ENCODE measurements at places on chromosomes 16 and 17. TPM values are rescaled to one million over a fixed set of nuclear protein-coding genes. Genes with fewer than 3 reads are reported as not detected.

GRCh38 chr17:69677130-69677529 lies 262.6 kb downstream of the MAP2K6 start:
- DNase-seq: no peak

GRCh38 chr17:1351275-1351674 lies 48.7 kb downstream of the YWHAE start:
- DNase-seq: no peak

CRYM gene
- 0.73 TPM for total RNA-seq

TERB1 gene
- total RNA-seq: not detected
